ENCODE measurements at places on chromosomes 5 and 9. TPM values are rescaled to one million over a fixed set of nuclear protein-coding genes. Genes with fewer than 3 reads are reported as not detected.

- DNase-seq, result no peak
Measured at GRCh38 chr9:114643896-114644295, 13.7 kb downstream of the TEX53 start.

DNA sequence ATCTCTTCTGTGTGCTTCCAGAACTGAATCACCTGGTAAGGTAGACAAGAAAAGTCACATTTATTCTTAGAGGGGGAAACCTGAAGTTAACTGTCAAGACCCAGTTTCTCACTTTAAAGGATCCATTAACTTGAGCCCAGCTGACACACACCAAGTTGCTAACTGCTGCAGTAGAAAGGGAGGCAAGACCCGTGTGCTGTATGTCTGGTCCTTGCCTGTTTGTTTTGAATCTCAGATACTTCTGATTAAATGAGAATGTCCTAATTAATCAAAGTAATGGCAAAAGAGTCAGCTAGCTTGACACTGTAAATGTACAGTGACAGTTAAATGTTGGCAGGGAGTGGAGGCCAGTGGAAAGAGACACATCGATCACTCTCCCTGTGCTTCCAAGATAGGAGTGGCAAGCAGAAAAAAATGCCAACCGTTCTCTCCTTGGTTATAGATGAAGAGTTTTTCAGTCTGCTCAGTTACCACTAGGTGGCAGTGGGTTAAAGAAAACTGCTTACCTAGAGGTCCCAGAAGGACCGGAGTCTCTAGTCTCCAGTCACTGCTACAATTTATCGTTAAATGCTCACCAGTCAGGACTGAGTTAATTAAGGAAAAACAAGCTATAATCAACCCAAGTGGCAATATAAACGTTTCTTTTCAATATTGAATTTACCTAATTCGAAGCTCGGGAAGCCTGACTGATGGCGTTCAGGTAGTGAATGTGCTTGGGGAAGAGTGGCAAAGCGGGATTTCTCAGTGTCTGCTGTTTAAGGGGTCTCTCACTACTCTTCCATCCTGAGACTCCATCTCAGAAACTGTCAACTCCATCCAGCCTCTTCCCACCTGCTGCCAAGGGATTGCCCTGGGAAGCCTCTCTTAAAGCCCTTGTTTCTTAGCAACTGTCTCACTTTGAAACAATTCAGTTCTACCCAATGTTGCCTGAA is 18.4 kb downstream of the LSM11 start:
- DNase-seq, result peak; percentile 58

- DNase-seq, result peak; percentile 42
Measured at GRCh38 chr9:97397220-97397619, 14.7 kb upstream of the TDRD7 start.

DNA sequence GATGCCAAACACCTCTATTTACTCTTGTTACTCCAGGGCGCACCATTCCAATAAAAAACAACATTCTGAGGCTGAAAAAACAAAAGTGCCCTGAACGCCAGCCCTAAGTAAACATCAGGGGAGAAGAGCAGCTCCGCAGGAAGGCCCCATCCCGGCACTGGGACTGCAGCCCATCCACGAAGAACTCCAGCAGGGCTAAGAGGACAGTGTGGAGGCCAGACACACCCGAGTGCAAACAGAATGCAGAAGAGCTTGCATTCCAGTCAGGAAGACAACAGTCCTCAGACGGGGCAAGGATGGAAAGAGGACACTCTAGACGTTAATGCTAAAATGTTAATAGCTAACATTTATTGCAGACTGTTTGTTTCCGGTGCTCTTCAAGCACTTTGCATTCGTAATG is 33.0 kb downstream of the FAM240B start:
- no peak for DNase-seq

- peak; percentile 83 for DNase-seq
Measured at GRCh38 chr5:116084871-116085715, at the start of gene COMMD10. Gene COMMD10 (plus strand): TSS chr5:116085025.

DNA sequence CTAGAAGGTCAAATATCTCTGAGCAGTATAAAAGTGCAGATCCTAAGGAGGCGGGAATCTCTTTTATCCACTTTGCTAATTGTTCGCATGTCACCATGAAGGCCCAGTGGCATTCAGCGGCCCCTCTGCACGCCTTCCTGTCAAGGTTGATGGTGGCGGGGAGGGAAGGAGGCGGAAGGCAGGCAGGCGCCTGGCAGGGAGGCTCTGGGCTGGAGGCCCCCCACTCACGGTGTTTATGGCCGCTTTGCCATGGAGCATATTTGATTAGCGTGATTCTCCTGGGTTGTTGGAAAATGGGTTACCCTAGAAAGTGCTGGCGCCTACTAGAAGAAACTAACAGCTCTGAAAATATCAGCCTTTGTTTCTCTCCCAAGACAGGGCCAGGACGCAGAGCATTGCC is 209.6 kb downstream of the FSTL4 start:
- DNase-seq, result no peak

DNA sequence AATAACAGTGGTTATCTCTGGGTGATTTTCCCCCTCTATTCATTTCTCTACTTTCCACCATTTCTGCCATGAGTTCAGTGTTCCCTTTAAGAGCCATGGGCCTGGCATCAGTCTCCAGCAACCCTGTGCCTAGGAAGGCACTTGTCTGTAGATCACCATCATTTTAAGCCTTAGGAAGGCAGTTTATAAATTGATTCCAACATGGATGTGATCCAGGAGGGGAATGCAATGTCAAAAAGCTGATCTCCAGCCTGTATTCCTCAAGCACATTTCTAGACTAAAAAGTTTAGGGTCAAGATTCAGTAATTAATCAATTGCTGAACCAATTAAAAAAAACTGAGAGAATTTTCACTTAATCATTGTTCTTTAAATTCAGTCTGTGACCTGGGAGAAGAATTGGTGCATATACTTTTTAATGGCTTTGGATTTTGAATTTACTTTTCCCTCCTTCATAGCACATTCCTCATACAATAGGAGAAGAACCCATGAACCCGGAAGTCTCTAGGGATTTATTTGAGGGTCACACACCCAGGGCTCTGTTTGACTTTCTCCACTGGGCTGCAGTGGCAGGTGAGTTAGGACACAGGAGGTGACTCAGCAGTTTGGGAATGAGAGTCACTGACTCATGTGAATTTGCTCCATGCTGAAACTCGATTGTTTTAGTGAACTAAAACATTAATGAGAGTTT is 6.1 kb upstream of the ERMP1 start:
- DNase-seq, result peak; percentile 69

DNA sequence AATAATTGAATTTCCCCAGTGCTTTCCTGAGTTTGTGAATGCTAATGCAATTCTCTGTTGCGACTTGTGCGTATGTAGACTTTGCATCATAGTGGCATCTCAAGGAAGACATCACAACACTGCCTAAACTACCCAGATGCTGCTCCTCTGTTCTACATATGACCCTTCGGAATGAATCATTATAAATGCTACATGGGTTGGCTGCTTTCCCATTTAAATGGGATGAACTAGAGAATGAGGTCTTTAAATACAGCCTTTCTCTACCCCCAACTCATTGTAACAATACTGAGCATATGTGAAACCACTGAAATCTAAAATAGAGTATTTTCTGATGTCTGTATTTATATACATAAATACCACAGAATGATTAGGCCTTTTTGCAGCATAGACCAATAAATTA is 136.6 kb upstream of the ICE1 start:
- DNase-seq, result peak; percentile 25

DNA sequence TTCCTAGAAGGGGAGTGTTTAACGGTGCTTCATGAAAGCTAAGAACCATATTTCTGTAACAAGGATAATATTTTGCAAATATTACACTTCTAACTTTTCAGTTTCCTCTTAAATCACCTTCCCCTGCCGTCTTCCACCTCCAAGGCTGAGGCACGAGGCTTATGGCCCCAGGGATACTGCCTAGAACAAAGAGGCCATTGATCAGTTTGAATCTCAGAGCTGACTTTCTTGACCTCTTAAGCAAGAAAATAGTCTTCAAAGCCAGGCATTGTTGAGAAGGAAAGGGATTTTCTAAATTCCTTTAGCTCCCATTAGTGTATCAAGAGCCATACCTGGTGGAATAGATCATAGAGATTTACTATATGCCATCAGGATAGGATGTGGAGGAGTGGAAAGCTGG is 566.2 kb downstream of the BNC2 start:
- DNase-seq, result peak; percentile 24

- no peak for DNase-seq
Measured at GRCh38 chr5:62343428-62343827, 37.4 kb downstream of the KIF2A start.

GRCh38 chr5:139687656-139688055 is 39.5 kb downstream of the CXXC5 start:
- no peak for DNase-seq

DNA sequence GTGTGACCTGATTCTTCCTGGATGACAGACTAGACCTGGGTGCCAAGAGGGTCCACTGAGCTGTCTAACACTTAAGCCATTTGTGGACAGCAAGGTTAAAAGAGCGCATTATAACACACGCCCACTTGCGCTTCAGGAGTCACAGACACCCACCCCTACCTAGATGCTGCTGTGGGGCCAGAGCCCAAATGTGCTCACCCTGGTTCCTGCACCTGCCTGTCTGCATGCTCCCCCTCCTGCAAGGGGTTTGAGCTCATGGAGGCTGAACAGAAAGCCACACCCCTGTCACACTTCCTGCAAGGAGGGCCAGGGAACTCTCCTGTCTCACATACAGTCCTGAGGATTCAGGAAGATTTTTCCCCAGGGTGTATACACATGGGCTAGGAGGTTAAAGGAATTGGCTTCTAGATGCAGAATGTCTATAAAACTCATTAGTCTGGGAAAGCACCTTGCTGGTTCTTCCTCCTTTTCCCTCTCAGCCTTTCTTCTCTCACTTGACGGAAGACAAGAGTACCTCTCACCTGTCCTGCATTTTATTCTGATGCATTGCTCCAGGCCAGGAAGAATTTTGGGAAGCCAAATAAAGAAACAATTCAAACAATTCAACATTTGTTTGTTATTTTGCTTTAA is 87.4 kb upstream of the LHFPL2 start:
- no peak for DNase-seq

GRCh38 chr5:9063615-9064245 is 482.1 kb downstream of the SEMA5A start:
- DNase-seq, result no peak

DNA sequence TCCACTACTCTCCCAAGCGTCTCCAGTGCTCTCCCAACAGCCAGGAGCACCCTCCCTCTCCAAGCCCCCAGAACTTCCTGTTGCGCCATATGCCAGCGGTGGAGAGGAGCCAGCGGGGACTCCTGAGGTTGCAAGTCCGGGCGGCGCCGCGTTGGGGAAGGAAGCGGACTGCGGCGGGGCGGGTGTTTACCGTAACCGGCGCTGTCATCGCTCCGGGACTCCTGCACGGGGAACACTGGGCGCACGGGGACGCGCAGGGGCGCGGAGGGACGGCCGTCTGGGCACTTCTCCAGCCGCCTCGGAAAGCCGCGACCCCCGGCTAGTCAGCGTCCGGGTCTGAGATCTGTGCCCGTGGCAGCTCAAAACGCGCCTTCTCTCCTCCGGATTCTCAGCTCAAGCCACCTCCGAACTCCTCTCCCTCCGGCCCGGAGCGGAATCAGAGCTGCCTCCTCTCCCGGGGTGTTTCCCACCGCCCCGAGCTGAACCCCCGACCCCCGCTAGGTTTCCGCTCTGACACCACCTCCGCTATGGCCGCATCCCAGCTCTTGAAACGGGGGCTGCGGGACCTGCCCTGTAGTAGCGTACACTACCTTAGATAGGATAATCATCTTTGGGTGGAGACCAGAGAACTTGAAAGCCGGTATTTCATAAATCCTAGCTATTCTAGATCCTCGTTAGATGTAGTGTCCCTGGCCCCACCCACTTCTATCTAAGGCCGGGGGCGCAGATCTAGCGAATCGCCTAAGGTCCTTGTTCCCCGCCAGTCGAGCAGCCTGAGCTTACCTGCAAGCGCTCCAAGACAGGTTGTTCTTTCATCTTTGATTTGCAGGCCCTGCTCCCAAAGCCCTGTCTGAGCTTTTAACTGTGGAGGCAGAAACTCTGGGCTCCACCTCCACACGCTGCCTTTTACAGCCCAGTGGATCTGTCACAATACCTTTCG is at the start of gene TRPM6:
TRPM6 (minus strand) TSS at position 881 of the 940 bp plus-strand sequence; CDS start at position 816, 65 bp downstream.
- DNase-seq, result peak; percentile 69

DNA sequence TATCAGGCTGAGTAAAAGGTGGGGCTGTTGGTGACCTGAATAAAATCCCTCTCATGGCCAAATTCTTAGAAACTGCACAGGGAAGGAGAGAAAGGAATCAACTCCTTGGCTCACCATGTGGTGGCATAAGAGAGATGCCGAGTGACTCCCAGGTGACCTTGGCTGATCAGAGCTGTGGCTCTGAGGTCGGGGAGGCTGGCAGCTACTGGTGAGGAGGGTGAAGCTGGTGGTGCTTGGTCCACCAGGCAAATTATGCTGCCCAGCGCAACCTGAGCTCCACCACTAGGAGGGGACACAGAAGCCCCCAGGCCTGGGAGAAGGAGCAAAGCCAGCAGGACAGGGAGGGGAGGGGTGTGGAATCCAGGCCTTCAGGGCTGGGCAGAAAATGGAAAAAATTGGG is 111.2 kb upstream of the IL12B start:
- no peak for DNase-seq

GRCh38 chr9:121499427-121500164 is at the start of gene GGTA1:
Gene GGTA1 (minus strand): TSS chr9:121499844. CDS start chr9:121467922, 31,922 bp downstream.
- peak; percentile 55 for DNase-seq

- no peak for DNase-seq
Measured at GRCh38 chr9:136010615-136011361, 49.6 kb upstream of the UBAC1 start.

DNA sequence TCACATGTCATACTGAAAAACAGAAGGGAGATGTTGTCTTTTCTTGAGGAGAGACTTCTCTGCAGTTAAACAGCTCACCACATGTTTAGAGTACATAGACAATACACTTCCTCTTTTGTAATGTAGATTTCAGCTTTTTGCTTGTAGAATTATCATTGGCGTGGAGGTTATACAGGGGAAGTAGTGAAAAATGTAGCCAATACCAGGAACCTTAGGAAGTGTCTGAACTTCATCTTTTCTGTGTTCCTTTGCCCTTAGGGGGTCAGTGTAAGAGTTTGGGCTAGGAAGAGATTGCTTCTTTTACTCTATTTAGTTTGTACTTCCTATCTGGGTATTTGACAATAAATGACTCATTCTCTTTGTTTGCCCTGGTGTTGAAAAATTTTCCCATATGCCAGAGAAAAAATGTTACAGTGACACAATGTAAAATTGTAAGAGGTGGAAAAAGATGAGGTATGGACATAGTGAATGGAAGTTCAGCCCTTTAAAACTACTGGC is 21.0 kb upstream of the CDKN2B start:
- peak; percentile 84 for DNase-seq

GRCh38 chr9:60545878-60546385 is 368.3 kb upstream of the SPATA31A5 start:
- no peak for DNase-seq

- DNase-seq, result no peak
Measured at GRCh38 chr5:83595217-83595616, 123.7 kb downstream of the VCAN start.

GRCh38 chr5:104540448-104540847 is 977.9 kb upstream of the NUDT12 start:
- DNase-seq, result no peak

PTTG1 gene
- total RNA-seq, result 1,282 TPM

VCAN gene
- 246 TPM for total RNA-seq

KIF24 gene
- 6.9 TPM for total RNA-seq

PDCD1LG2 gene
- 10.7 TPM for total RNA-seq

KIF12 gene
- total RNA-seq, result 0.36 TPM

TCF7 gene
- 12.3 TPM for total RNA-seq

GCNT4 gene
- total RNA-seq, result not detected

Data from RPMI7951 (cell line).